Activated T-cell treated with anti-CD3 and anti-CD28 coated beads for 1 hour (primary cell): ENCODE measurements at places on chromosomes 2 and 18.

DNA sequence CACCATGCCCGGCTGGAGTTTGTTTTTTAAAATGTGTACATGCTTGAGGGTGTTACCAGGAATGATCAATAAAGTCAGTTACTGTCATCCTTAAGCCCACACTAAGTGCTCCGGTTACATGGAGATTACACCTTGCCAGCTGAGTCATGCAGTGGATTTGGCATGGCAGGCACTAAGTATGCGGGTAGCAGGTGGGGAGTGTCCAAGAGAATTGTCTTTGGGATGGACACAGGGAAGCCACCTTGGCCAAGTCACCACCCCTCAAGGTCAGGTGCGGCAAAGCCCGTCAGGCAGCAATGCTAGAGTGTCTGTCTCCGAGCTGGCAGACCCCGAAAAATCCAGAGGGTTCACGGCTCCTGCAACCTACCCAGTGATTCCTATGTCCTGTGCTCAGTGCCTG, 54.8 kb downstream of the GBX2 start:
- DNase-seq: no peak

DNA sequence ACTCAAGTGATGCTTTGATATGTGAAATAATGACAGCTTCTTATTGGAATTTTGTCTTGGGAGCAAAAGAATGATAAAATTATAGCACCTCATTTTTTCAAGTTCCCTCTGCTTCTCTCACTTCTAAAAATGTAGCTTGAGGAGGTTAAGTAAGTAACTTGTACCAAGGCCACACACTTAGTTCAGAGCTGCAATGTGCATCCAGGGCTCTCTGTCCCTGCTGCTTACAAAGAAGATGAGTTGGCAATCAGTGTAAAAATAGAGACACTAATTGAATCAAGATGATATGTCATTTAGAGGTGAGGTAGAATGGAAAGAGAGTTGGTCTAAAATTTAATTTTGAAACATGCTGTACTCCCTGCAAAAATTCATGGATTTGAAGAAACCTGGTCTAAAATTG, 312.0 kb upstream of the TNP1 start:
- DNase-seq: no peak

DNA sequence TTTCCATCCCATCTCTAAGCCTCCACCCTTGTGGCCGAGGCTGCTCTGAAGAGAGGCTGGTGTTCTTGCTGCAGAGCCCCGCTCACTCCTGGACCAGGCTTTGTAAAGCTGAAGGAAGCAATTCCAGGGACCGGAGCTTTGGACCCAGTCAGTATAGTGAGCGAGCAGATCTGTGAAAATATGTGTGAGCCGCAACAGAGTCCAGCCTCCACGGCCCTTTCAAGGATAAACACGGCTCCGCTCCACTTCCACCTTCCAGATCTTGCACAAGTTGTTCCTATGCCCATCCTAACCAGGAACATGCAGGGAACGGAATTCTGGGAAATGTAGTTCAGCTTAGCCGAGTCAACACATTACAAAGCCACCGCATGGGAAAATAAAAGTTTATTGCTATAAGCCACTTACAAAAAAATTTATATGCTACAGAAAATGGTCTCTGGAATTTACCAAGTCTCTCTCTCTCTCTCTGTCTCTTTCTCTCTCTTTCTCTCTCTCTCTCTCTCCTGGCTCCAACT, 151.7 kb upstream of the ZNF521 start:
- no peak for DNase-seq

GRCh38 chr2:116819355-116819754, 995.1 kb upstream of the DDX18 start:
- no peak for DNase-seq

DNA sequence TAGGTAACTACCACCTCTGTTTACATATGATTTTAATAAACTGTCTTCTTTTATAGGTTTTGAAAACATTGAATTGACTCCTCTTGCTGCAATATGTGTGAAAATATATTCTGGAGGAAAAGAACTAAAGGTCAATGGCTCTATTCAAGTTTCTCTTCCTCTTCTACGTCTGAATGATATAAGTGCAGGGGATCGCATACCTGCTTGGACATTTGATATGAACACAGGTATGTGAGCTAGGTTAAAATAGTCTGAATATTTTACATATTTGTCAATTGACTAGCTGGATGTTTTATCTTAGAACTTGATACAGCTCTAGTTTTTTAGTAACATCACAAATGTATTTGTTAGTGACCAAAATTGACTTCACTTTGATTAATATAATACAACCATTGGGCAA, 57.2 kb downstream of the FAM171B start:
- no peak for DNase-seq

- DNase-seq: peak; percentile 7
Measured at GRCh38 chr2:101223814-101224231, 28.9 kb upstream of the CNOT11 start.

DNA sequence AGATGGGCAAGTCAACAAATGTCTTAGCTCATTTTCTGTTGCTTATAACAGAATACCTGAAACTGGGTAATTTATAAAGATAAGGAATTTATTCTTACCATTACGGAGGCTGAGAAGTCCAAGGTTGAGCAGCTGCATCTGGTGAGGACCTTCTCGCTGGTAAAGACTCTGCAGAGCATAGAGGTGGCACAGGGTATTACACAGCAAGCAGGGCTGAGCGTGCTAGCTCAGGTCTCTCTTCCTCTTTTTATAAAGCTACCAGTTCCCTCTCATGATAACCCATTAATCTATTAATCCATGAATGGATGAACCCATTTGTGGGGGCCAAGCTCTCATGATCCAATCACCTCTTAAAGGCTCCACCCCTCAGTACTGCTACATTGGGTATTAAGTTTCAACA, 109.1 kb downstream of the CDK15 start:
- DNase-seq: no peak

GRCh38 chr18:72697706-72698105, 153.6 kb upstream of the CBLN2 start:
- DNase-seq: no peak

- DNase-seq: no peak
Measured at GRCh38 chr2:239204136-239204875, 196.5 kb downstream of the HDAC4 start.

GRCh38 chr18:9905401-9905922, 8.4 kb upstream of the VAPA start:
- DNase-seq: no peak

- peak; percentile 68 for DNase-seq
Measured at GRCh38 chr18:3449512-3450011, 410 bp upstream of the TGIF1 start.

DNA sequence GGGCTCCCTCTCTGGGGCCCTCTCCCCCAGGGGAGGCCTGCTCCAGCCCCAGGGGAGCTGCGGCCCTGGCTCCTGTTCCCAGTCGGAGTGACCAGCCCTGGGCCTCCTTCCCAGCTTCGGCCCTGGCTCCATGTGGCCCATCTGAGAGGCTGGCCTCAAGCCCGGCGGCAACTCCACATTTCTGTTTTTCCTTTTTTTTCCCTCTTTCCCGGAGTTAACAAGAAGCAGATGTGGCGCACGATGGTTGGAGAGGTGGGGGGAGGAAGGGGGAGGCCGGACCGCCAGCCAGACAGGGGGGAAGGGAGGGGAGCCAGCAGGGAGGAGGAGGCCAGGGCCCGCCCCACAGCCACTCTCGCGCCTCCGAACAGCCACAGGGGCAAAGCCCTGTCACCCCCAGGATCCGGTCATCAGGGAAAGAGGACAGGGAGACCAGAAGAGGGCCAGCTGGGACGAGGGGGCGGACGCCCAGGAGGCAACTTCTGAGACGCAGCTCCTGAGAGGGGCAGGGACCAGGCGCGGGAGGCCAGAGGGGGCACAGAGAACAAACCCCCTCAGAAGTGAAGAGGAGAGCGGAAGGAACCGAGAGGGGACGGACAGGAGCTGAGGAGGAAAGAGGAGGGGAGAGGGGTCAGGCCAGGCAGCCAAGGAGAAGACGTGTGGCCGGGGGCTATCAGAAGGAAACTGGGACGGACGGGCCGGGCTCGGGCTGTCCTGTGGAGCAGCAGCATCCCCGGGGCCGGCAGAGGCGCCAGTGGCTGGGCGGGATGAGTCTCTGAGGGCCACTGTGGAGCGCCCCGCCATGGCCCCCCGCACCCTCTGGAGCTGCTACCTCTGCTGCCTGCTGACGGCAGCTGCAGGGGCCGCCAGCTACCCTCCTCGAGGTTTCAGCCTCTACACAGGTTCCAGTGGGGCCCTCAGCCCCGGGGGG, at the start of gene EMILIN1:
Gene EMILIN1, plus strand, starts transcription at position 349 of the 928 bp plus-strand sequence. Its CDS starts 451 bp downstream, at position 800.
- DNase-seq: no peak

DNA sequence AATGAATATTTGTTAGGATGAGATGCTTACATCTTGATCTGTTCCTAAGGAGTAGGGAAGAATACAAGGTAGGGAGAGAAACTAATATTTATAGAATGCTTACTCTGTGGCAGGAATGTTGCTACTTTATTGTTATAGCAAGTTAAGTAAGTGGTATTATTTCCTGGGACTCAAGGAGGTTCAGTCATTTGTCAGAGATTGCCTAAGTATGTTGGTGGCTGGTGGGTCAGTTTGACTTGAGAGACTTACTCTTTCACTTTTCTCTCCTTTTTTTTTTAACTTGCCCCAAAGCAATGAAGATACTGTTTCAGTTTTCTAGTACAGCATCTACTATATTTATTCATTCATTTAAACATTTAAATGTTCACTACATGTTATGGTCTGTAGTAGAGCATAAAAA, 209.2 kb upstream of the STON1 start:
- no peak for DNase-seq

DNA sequence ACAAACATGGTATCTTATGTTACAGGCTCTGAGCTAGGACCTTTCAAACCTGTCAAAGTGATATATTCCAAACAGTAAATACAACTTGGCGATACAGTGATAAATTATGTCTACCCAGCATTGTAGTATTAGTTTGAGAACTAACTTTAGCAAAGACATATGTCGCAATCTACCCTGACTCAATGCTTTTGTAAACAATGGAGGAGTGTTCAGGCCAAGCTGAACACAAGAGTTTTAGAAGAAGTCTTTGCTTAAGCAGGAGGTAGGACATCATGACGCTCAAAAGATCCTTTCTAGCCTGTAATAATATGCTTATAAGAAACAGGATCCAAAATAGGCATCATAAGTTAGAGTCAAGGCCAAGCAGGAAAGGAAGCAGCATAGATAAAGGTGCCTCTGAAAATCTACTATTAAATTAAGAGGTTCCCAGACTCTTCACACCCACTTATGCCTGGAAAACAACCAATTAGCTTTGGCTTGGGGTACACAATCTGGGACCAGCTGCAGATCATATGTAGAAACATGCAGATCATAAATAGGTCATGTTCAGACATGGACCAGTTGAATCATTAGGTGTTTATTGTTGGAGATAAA, 132.5 kb downstream of the CSRNP3 start:
- no peak for DNase-seq

DNA sequence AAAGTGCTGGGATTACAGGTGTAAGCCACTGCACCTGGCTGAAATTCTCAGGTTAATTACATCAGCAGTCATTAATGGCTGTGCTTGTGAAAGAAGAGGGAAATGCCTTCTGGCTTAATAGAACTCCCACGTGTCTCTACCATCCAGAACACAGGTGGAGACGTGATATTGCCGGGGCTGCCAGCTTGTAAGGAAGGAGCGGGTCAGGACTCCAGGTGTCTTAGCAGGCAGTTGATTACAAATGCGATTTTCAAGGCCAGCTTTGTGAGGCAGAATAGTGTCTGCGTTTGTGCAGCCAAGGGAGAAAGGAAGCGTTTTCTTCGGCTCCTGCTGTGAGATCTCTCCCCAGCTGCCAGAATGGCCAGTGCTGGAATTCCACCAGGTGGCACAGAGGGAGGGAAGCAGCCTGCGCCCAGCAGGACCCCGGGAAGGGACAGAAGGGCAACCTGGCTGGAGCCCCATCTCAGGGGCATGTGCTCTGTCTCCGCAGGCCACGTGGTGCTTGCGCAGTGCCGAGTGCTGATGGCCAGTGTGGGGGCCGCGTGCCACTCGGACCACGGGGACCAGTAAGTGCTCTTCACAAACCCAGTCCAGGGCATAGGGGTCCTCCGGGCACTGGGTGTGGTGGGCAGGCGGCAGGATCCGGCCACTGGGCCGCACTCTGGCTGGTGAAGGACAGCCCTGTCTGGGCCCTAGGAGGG, 3.7 kb upstream of the ESPNL start:
- no peak for DNase-seq

DNA sequence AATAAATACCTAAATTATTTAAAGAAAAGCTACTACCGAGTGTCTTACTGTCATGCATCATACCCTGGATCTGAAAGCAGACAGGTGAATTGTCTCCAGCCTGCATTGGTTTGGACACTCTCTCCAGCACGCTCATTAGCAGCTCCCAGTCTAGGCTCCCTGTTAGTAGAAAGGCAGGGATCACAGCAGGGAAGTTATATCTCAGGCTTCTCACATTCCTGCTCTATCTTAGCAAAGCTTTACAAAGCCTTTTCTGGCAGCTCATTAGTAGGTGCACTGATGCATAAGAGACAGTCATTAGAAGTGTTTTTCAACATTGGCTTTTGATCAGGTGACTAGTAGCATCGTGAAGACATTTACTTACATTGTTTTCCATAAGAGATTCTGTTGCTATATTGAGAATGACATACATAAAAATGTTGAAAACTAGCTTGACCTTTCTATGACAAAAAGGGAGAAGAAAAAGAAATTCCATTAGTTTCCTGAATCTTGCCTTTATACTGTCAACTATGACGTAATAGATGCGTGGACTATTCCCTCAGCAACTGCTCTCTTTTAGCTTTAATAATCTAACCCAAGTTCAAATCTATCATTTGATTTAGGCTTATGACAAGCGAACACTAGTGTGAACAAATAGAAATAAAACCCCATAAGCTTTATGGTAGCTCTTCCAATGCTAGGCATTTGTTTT, 408.7 kb upstream of the KCNH7 start:
- no peak for DNase-seq

- DNase-seq: no peak
Measured at GRCh38 chr2:219133976-219134375, 26.6 kb downstream of the NHEJ1 start.

- peak; percentile 16 for DNase-seq
Measured at GRCh38 chr18:62183578-62184195, 3.2 kb downstream of the PIGN start.
